ENCODE measurements at places on chromosomes 7 and 10.

GRCh38 chr7:150465414-150465813 is 15.0 kb downstream of the GIMAP8 start:
- peak; percentile 27 for DNase-seq

DNA sequence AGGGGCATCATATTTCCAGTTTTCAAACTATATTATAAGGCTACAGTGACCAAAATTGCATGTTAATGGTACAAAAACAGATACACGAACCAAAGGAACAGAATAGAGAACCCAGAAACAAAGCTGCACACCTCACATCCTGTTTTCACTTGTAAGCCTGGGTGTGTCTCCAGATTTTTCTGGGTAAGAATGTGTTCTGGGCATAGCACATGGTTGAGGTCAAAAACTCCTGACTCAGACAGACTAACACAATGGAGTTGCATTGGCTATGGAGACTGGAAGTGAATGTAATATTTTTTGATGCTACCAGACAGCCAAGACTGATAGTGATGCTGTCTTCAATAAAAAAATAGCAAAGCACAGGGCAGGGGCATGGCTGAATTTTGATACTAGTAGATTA is 1175.2 kb downstream of the NXPH1 start:
- no peak for DNase-seq

GRCh38 chr10:11212288-11213085 is 194.8 kb downstream of the CELF2 start:
- DNase-seq: peak; percentile 32

GRCh38 chr7:1856888-1857441 is 186.9 kb downstream of the ELFN1 start:
- no peak for DNase-seq

All from endothelial cell of umbilical vein (primary cell).